Esophagus squamous epithelium (tissue), 5 donors: ENCODE measurements at places on chromosomes 4 and X. TPM values are rescaled to one million over a fixed set of nuclear protein-coding genes. Genes with fewer than 3 reads are reported as not detected.

The NXF2B gene
- total RNA-seq = not detected

The HHIP gene
- not detected for total RNA-seq

The CT83 gene
- total RNA-seq = not detected

The PRPS2 gene
- 29.0 TPM for total RNA-seq

The MAGEA12 gene
- not detected for total RNA-seq

The TRIML2 gene
- total RNA-seq = not detected

The CSAG3 gene
- not detected for total RNA-seq

The NXF2 gene
- total RNA-seq = not detected
